ENCODE measurements at places on chromosomes 7 and 10.

GRCh38 chr10:59047180-59047579, 129.3 kb upstream of the PHYHIPL start:
- no peak for DNase-seq

DNA sequence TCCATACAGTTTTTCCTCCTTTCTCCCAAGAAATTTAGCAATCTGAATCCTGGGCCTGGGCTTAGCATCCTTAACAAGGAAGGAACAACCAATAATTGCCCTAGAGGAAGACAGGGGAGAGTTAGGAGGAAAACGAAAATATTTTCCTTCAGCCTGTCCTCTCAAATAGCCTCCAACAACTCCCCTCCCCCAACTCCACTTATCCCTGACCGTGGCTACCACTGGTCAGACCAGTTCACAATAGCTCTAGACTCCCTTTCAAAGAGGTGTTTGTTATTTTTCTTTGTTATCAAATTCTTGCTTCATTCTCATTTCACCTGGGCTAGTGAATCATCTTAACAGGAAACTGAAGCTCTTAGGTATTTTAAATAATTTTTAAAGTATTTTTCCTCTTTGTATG, 114.1 kb downstream of the CPED1 start:
- no peak for DNase-seq

GRCh38 chr10:92354587-92354986, 63.6 kb downstream of the MARCHF5 start:
- DNase-seq: no peak

DNA sequence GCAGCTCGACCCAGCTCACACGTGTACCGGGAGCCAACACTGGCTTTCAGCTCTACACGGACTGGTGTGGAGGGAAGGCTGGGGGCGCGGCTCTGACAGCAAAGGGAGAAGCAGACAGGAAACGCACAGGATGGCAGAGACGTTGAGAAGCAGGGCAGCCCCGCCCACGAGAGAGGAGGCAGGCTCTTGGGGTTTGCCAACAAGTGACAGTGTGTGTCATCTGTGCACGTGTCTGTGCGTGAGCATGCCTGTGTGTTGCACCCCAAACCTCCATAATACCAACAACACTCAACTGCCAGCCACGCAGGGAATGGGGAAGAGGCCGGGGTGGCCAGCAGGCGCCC, 64.4 kb upstream of the PDGFA start:
- peak; percentile 78 for DNase-seq

GRCh38 chr7:140326116-140326928, 72.0 kb downstream of the SLC37A3 start:
- peak; percentile 7 for DNase-seq

DNA sequence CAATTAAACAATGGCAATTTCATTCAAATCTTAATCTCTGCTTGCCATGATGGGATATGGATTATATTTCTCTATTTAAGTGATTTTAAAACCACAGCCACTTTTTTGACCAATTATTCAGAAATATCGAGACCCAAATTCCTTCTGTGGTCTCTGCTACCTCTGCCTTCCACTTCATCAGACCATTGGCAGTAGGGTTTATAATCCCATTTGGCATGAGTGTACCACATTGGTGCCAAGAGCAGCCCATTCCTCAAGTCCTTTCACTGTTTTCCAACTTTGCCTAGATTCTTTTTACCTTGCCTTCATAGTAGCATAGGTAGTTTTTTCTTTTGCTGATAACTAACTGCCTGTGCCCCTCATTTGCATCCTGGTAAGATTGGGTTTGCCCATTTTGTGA, 319.9 kb downstream of the ARL4A start:
- DNase-seq: no peak

DNA sequence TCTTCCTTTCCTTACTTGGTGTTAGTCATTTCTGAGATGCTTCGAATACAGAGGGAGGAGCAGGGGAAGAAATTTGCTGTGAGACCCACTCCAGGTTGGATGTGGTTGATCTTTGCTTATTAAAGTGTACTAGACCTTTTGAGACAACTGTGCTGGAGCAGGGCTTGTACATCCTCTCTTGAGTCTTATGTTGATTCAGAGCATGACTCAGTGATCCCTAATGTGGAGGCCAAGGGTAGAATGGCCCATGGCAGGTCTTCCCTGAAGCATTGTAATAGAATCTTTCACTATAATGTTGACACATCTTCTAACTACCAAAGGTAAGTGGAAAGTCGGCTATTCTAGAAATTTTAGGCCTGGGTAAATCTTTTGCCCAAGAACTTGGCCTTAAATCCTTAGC, 17.0 kb upstream of the SFR1 start:
- DNase-seq: no peak

DNA sequence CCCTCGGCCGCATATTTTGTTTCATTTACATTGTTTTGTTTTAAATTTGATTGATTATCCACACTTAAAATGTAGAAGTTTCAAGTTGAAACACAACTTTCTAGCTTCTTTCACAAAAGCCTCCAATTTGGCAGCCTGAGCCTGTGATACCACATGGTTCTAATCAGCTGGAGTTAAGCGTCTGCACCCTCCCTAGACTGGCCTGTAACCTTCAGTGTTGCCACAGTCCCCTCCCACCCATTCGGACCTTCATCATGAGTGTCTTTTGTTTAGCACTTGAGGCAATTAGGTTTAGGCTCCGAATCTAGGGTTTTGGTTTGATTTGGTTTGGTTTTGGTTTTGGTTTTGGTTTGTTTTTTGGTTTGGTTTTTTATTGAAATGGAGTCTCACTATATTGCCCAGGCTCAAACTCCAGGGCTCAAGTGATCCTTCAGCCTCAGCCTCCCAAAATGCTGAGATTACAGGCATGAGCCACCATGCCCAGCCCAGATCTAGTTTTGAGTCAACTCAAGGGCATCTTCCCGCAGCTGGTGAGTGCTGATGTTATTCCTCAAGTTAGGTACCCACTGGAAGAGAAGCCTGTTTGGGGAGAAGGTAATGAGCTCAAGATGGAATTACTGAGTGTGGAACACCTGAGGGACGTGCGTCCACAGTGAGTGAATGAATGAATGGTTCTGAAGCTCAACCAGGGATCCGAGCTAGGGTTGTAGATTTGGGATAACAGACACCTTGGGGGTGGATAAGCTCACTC, 201.4 kb downstream of the HECW1 start:
- no peak for DNase-seq

DNA sequence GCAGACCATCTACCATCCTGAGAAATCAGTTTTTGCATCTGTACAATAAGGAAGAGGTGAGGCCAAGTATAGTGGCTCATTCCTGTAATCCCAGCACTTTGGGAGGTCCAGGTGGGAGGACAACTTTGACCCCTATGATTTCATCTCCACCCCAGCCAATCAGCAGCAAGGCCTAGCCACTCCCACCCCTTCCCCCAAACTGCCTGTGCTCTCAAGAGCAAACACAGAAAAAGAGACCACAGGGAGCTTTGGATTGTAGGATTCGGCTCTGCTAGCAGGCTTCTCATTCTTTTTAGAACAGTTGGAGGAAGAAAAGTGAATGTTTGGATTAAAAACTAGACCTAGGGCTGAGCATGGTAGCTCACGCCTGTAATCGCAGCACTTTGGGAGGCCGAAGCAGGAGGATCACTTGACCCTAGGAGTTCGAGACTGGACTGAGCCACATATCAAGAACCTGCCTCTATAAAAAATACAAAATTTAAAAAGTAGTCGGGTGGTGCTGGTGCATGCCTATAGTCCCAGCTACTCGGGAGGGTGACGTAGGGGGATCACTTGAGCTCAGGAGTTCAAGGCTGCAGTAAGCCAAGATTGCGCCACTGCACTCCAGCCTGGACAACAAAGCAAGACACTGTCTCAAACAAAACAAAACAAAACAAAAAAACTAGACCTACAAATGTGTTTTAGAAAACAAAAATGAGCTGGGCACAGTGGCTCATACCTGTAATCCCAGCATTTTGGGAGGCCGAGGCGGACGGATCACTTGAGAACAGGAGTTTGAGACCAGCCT, 25.1 kb upstream of the PROSER2 start:
- no peak for DNase-seq

GRCh38 chr7:66927348-66927948, 6.4 kb downstream of the TMEM248 start:
- DNase-seq: no peak

GRCh38 chr10:120495226-120496009, 38.4 kb downstream of the PLPP4 start:
- DNase-seq: no peak

- DNase-seq: no peak
Measured at GRCh38 chr10:108545921-108546320, 1377.4 kb downstream of the XPNPEP1 start.

DNA sequence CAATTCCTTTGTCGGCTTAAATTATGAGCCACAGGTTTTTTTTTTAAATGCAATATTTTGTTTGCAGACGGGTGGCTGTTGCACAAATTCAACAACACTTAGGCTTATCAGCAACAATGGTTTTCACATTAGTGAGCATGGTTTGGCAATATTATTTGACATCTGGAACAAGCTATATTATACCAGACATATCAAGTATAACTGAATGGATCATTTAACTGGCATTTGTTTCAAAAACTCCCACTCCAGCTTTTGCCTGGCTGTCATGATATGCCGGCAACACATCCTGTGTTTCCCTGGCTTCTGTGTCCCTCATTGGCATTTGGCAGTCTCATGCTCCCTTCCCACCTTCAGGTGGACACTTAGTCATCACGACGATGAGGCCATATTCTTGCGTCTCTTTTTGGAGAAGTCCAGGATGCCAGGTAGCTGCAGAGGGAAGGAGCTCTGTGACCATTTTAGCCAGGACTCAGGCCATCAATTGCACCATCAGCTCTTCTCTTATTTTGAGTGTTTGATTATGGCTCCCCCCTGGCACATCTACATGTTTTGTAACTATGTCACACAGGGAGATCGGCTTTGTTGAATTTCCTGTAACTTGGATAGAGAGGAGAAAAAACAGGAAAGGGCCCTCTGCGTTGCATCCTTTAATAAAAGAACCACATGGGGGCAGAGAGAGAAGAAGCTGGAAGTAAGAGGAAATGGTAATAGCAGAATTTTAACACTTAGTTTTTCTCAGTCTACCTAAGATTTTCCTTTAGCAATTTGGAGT, 413.9 kb downstream of the LRMDA start:
- DNase-seq: no peak

- DNase-seq: no peak
Measured at GRCh38 chr7:47677664-47678063, 95.8 kb upstream of the TNS3 start.

GRCh38 chr7:81029511-81029910, 110.7 kb upstream of the SEMA3C start:
- no peak for DNase-seq

GRCh38 chr7:99326408-99326782, 697 bp downstream of the ARPC1A start:
- DNase-seq: no peak

DNA sequence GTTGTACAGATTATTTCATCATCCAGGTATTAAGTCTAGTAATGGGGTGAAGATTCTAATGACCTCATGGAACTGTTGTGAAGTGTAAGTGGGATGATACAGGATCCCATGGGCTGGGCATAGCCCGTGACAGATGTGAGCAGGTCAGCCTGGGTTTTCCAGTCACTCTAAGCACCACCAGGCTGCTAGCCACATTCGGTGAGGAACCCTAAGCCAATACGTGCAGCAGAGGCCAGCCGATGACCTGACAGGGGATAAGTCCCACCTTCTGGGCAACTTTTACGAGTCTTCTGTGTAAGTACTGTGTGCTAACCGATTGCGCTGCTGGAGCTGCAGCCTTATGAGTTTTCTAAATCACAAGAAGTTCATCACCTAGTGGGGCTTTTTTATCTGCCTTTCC, 7.3 kb downstream of the ZNF503 start:
- DNase-seq: no peak

Measured in stimulated activated CD4-positive, alpha-beta T cell treated with anti-CD3 and anti-CD28 coated beads, Interleukin-15, amount 100 ng/mL, for 1 hour (primary cell).